ENCODE measurements at places on chromosomes 2 and 18. TPM values are rescaled to one million over a fixed set of nuclear protein-coding genes. Genes with fewer than 3 reads are reported as not detected.

GRCh38 chr2:230152334-230152733, 67.5 kb downstream of the SP110 start:
- DNase-seq, result no peak

DNA sequence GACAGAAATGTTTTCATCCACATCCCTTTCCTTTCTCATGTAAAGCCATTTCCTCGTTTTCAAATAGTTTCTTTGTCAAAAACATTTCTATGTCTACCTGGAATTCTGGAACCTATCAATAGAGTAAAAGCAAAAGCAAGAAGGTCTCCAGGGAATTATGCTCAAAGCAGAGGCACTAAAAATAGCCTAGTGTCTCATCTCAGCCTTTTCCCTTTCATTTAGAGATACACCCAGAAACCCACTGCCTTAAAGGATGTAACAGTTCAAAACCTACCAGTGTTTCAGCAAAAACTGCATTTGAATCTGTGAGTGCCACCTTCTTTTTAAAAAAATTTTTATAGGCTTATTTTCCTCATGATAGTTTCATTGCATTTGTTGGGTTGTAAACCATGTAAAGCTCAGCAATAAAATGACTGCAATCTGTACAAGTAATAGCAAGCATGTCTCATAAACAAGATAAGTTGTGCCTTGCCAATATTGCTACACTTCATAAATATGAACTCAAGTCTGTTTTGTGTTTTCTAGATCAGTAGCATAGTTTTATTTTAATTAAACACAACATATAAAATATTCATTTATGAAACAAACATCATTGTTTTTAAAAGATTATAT, 927.3 kb upstream of the ACVR2A start:
- DNase-seq, result no peak

DNA sequence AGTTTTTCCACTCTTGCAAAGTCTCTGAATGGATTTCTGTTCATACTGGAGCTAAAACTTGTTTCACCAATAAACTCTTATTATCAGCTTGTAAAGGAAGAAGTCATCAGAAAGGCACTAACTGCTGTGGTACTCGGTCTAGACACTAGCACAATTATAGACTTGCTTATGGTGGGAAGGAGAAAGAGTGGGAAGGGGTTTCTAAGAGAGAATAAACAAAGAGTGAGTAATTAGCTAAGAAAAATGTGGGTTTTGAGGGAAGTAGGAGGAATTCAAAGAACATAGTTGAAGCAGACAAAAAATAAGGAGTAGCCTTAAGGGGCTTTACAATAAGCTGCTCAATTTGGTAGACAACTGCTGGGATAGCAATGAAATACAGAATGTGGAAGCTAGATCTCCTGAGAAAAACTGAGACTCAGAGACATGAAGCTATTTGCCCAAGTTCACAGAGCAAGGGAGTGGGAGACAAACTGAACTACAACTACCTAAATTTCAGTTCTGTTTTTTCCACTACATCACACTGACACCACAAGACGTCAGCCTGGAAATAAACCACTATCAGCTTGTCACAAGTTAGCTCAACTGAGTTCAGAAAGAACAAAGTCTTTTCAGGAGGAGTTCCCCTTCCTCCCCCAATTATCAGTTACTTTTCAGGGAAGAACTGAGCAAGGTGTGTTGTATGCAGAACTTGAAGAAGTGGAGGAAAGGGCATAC, 59.7 kb downstream of the MAP4K3 start:
- DNase-seq, result no peak

GRCh38 chr2:100041946-100042345, 100.4 kb downstream of the AFF3 start:
- DNase-seq, result no peak

DNA sequence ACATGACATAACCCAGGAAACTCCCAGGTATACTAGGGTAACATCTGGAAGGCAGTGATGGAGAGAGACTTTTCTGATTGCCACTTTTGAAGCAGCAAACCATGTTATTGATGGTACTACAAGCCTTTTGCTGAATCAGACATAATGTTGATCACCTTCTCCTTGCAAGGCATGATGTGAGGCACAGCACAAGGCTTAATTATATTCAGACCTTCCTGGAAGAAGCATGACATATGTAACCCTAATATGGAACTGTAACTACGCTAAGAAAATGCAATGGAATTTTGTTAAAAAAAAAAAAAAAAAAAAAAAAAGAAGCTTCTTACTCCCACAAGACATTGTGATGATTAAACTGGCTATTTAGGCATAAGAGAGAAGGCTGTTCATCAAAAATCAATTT, 145.4 kb downstream of the ALK start:
- DNase-seq, result no peak

DNA sequence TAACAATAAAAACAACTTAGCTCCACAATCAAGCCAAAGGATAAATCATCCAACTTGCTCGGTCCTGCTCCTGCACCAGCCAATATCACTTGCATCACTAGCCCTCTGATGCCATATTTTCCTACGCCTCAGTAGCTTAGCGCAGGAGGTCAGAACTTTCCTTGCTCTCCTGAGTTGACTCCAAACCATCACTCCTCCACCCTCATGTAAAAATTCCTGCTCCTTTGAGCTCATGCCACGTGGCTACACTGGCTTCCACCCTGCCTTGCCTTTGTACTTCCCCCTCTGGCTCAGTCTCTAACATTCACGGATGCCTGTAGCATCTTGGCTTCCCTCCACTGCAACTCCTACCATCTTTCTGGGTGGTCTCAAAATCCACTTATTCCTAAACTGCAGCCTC, 25.2 kb downstream of the AAK1 start:
- DNase-seq, result no peak

Gene PIEZO2
- not detected for total RNA-seq

Gene EPC2
- 16.7 TPM for total RNA-seq

Gene TBR1
- not detected for total RNA-seq

Gene ALLC
- not detected for total RNA-seq

Gene ALK
- not detected for total RNA-seq

Gene HOXD11
- total RNA-seq, result not detected

Gene MAL
- total RNA-seq, result not detected
